ENCODE measurements at places on chromosomes 2 and 18. TPM values are rescaled to one million over a fixed set of nuclear protein-coding genes. Genes with fewer than 3 reads are reported as not detected.

The ICOS gene
- 143 TPM for total RNA-seq

The PLEK gene
- 3.2 TPM for total RNA-seq

The METTL8 gene
- total RNA-seq, result 31.8 TPM

The OXER1 gene
- 0.12 TPM for total RNA-seq

The HOXD3 gene
- total RNA-seq, result not detected

The UGP2 gene
- 60.3 TPM for total RNA-seq

The RNU2-63P gene
- total RNA-seq, result 32.9 TPM

The TCF23 gene
- total RNA-seq, result not detected

The SERPINB12 gene
- not detected for total RNA-seq

The CTAGE1 gene
- total RNA-seq, result not detected

The GATA6 gene
- not detected for total RNA-seq

The RUFY4 gene
- 0.64 TPM for total RNA-seq

The STEAP3 gene
- 0.07 TPM for total RNA-seq

The MYO1B gene
- 15.2 TPM for total RNA-seq

The TMEM247 gene
- total RNA-seq, result not detected

The IL37 gene
- not detected for total RNA-seq

The RAB6C gene
- not detected for total RNA-seq

The STAT1 gene
- 129 TPM for total RNA-seq

The DNAJC5G gene
- total RNA-seq, result not detected

The SPP2 gene
- not detected for total RNA-seq
